ENCODE measurements at places on chromosomes 6 and 20.

DNA sequence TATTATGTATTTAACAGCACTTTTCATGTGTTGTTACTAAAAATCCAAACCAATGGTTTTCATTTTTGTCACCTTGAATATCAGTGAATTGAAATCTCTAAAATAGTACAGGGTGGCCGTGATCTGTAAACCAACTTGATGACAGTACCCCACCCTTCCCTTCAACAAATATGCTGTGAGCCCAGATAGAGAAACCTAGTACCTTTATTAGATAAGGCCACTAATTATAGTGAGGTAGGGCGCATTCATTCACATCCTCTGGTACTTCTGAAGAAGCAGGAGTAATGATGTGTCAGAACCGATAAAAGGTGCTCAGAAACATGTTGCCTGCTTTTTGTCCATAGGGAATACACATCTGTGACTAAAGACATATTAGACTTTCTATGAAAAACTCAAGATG lies 409.5 kb downstream of the GJA1 start:
- H3K4me3 ChIP-seq, result no peak overlapping the region
- H3K27ac ChIP-seq, result no peak overlapping the region
- H3K4me1 ChIP-seq, result no peaks in the 10 kb centered on the region
- DNase-seq, result no peak
- no peaks in the 10 kb centered on the region for H3K27me3 ChIP-seq

- no peaks in the 10 kb centered on the region for H3K36me3 ChIP-seq
- H3K4me1 ChIP-seq, result no peaks in the 10 kb centered on the region
- no peak overlapping the region for H3K4me3 ChIP-seq
- H3K27ac ChIP-seq, result no peak overlapping the region
These were observed 21.6 kb downstream of the FKBP1A start for GRCh38 chr20:1371202-1371782.

DNA sequence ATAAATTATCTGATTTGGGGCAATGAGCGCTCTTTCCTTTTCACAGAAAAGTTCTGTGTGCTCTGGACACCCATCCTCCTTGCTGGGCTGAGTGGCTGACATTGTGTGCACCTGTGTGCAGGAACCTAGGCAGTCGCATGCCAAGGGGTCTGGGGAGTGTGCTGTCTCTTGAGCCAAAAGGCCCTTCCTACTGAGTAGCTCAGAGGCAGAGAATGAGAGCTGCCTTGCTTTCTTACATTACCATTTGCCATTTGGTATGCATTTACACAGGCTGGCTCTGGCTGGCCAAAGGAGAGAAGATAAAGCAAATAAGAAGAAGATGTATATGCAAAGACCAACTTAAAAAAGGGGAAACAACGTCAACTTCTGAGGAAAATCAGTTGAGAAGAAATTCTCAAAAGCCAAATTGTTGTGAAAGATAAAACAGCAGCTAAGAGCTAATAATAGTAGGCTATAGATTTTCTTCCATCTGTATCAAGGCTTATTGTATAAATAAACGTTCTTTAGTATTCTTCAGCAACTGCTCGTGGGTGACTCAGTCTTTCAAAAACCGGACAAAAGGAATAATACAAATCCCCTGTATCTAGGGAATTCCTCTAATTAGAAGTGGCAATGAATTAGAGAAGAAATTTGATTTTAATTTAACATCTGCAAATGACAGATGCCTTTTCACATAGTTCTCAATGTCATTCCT lies 121.9 kb downstream of the INSM1 start:
- no peak overlapping the region for H3K4me3 ChIP-seq
- DNase-seq, result no peak

GRCh38 chr20:59019217-59019616 lies at the start of gene TUBB1:
TSS of gene TUBB1 (plus strand) at chr20:59019429. CDS start at chr20:59019523, 94 bp downstream.
- H3K4me1 ChIP-seq, result no peaks in the 10 kb centered on the region
- H3K4me3 ChIP-seq, result no peak within 1 kb of the TSS
- H3K27me3 ChIP-seq, result no peaks in the 10 kb centered on the region
- H3K27ac ChIP-seq, result no peak within 1 kb of the TSS
- no peaks in the 10 kb centered on the region for H3K36me3 ChIP-seq
- DNase-seq, result no peak

- H3K27me3 ChIP-seq, result no peaks in the 10 kb centered on the region
- H3K27ac ChIP-seq, result no peak overlapping the region
- no peaks in the 10 kb centered on the region for H3K4me1 ChIP-seq
- DNase-seq, result no peak
- H3K36me3 ChIP-seq, result no peaks in the 10 kb centered on the region
These were observed 35.1 kb upstream of the PRELID3B start for GRCh38 chr20:59077705-59078104.

GRCh38 chr6:158053377-158054313 lies 72.0 kb downstream of the SYNJ2 start:
- no peak for DNase-seq
- no peaks in the 10 kb centered on the region for H3K27me3 ChIP-seq
- no peaks in the 10 kb centered on the region for H3K36me3 ChIP-seq
- no peaks in the 10 kb centered on the region for H3K4me1 ChIP-seq
- no peak overlapping the region for H3K27ac ChIP-seq

- H3K4me1 ChIP-seq, result no peaks in the 10 kb centered on the region
- peak within 1 kb of the TSS; percentile 53 for H3K4me3 ChIP-seq
- peaks cover 6% of the 10 kb centered on the region for H3K27me3 ChIP-seq
- peak; percentile 41 for DNase-seq
- no peak within 1 kb of the TSS for H3K27ac ChIP-seq
- H3K36me3 ChIP-seq, result no peaks in the 10 kb centered on the region
These were observed at the start of gene TMEM200A for GRCh38 chr6:130365166-130366106. TSS of gene TMEM200A (plus strand) at chr6:130366017. CDS start at chr6:130440423, 74,406 bp downstream.

- H3K27ac ChIP-seq, result peak overlapping the region; percentile 5
- H3K36me3 ChIP-seq, result no peaks in the 10 kb centered on the region
- no peaks in the 10 kb centered on the region for H3K27me3 ChIP-seq
- peaks cover 33% of the 10 kb centered on the region for H3K4me1 ChIP-seq
- H3K4me3 ChIP-seq, result no peak overlapping the region
These were observed 175.9 kb upstream of the CITED2 start for GRCh38 chr6:139550361-139550760.

DNA sequence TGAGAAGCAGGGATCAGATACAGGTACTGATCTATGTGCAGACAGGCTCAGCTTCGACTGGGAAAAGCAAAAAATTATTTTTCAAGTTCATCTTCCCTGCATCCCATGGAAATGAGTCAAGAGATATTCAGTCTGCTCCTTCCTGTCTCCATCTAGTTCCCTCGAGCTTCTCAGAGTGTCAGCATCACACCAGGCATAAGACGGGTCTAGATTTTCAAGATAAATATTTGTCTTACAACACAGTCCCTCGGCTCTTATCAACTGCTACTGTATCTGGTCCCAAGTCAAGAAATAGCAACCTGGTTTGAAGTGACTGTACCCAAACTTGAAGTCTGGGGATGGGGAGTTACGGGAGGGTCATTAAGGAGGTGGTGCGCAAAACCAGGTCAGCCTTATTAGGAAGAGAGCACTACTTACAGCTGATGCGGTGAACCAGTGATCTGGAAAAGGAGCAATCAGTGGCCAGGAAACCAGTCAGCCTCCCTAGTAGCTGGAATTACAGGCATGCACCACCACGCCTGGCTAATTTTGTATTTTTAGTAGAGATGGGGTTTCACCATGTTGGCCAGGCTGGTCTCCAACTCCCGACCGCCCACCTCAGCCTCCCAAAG lies 29.7 kb downstream of the ZMYND8 start:
- peaks cover 22% of the 10 kb centered on the region for H3K4me1 ChIP-seq
- H3K4me3 ChIP-seq, result no peak overlapping the region
- no peak for DNase-seq
- H3K27ac ChIP-seq, result no peak overlapping the region
- no peaks in the 10 kb centered on the region for H3K36me3 ChIP-seq
- H3K27me3 ChIP-seq, result no peaks in the 10 kb centered on the region

DNA sequence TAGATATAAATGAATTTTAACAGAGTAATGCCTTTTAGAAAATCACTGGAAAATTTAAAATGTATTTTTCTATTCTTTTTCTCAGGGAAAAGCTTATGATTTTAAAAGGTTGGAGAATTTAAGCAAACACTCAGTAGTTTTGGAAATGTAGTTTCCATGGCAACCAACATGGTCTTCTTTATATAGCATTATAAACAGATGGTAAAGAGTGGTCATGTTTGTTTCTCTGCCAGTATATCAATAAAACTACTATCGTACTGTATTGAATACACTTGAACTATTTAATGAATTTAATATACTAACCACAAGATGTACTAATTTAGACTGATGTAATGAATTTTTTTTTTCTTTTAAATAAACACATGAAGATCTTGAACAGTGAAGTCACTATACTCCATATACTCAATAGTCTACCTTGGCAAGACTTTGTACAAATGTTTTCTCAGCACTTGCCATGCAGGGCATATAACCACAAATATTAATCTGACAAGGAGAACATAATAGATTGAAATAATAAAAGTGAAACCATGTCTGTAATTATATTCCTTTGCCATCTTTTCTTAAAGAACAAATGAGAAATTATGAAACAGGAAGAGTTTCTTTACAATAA lies 105.5 kb downstream of the PDSS2 start:
- H3K27ac ChIP-seq, result no peak overlapping the region
- no peaks in the 10 kb centered on the region for H3K36me3 ChIP-seq
- H3K4me3 ChIP-seq, result no peak overlapping the region

DNA sequence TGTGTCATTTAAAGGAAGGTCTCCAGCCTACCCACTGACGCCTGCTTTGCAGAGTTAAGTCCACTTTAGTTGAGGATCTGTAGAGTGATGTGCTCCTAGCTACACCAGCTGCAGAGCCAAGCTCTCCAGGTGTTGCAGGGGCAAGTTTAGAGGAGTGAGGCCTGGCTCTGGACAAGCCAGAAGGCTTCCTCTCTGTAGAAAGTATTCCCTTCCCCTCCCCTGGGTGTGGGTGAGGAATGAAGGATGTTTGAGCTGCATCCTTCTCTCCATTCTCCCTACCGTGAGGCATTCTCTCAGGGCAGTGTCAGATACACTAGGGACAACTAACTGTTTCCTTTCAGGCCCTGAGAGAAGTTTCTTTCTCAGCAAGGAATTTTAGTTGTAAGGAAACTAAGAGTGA lies 66.5 kb downstream of the ELOVL5 start:
- no peak overlapping the region for H3K4me3 ChIP-seq
- DNase-seq, result no peak
- no peaks in the 10 kb centered on the region for H3K4me1 ChIP-seq

GRCh38 chr20:38939686-38940085 lies 13.5 kb downstream of the FAM83D start:
- no peaks in the 10 kb centered on the region for H3K36me3 ChIP-seq
- no peak overlapping the region for H3K4me3 ChIP-seq
- no peak overlapping the region for H3K27ac ChIP-seq
